OCI-LY7 (cell line): ENCODE measurements at places on chromosomes 12 and 14. TPM values are rescaled to one million over a fixed set of nuclear protein-coding genes. Genes with fewer than 3 reads are reported as not detected.

GRCh38 chr14:55535516-55536203 lies 44.3 kb upstream of the KTN1 start:
- no peak for DNase-seq

GRCh38 chr12:56188778-56189098 lies 545 bp downstream of the SMARCC2 start:
- DNase-seq: peak; percentile 37

GRCh38 chr12:74119811-74120362 lies 417.7 kb upstream of the ATXN7L3B start:
- no peak for DNase-seq

DNA sequence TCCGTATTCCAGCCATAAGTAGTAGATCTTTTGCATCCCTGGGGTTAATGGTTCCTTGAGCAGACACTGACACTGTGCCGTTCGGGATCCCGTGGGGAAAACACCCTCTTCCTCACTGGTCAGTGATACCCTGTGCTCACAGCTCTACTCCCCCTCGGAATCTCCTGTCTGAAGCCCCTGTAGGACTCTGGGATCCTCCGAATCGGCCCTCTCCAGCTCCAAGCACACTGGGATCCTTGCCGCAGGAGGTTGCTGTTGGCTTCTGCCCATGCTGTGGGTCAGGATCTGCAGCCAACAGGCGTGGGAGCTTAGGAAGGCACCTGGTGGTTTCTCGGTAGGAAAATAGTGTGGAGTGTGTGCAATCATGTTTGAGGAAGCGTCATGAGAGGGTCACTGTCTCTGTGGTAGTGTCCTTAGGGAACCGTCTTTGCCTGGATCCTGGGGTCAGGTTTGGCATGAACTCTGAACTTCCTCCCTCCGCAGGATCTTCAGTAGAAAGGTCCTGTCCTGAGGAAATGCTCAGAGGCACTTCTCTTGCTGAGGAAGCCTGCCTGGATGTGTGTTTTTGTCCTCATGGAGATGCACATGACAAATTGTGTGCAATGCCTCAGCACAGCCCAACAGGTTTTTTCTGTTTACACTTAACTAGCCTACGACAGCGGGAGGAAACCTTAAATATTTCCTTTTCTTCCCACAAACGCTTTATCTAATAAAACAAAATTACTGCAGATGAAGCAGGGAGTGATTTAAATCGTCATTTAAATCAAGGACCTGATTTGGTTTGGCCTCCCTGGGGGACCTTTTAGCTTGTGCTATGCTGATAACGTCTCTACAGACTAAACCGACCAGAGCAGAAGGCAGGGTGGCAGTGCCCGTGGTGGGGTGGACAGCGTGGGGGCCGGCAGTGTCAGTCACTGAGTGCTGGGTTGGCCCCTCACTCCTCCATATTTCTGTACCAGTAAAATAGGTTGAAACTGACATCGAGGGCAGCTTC lies 18.7 kb downstream of the FBXL14 start:
- DNase-seq: no peak

DNA sequence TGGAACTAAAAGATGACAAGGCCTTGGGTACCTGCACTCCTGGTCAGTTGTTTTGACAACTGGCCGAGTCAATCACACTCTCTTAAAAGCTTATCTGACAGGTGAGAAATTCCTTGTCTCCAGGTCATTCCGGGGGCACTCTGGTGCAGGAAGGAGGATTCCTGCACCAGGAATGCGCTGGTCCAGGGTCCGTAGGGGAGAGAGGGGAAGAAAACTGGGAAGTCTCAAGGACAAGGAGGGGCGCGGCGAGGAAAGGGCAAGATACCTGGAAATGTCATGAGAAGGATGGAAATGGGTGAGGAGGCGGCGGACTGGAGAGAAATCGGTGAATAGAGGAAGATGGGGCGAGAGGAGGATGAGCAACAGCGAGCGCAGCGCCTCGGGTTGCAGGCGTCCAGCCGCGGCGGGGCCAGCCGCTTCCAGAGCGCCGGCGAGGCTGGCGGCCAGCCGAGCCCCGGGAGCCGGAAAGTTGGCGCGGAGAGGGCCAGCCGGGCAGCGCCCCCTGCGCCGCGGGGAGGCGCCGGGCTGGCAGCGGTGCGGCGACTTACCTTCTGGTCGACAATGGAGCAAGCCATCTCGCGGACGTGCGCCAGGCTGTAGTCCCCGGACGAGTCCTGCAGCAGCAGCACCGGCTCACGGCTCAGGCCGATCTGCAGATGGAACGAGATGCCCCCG lies 809 bp downstream of the PRKD1 start:
- no peak for DNase-seq

- DNase-seq: no peak
These were observed 36.2 kb downstream of the GNPTAB start for GRCh38 chr12:101794574-101794973.

DNA sequence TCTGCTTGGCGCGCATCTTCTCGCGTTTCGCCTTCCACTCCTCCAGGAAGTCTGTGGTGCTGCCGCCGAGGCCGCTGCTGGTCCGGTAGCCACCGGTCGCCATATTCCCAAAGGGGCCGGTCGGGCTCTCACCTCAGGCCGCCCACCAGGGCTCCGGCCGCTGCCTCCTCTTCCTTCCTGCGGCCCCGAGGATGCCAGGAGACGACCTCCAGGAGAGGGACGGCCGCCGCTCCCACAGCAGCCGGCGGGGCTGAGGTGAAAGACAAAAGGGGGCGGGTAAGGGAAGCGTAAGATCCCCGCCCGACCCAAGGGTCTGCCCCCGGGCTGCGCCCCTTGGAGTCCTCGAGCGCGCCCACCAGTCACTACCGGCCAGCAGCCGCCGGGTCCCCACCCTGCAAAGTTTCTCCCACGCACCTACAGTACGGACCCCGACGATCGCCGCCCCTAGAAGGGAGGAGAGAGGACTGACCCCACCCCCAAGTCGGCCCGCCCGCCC lies 574 bp downstream of the PAWR start:
- no peak for DNase-seq

- DNase-seq: no peak
These were observed 8.6 kb upstream of the ASB2 start for GRCh38 chr14:93984987-93985410.

DNA sequence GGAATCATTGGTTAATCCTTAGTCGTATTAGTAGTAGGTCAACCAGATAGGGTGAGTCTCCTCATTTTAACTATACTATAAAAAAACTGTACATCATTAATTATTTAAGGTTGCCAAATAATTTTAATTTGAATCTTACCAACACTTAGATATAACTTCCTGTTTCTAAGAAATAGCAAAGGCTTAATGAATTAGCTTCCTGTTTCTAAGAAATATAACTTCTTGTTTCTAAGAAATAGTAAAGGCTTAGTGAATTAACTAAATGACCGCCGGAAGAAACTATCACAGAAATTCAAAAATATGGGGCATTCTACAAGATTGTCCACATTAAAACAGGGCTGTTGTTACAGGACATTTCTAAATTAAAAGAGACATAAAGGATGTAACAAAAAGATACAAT lies 392.9 kb upstream of the FOXG1 start:
- no peak for DNase-seq

- no peak for DNase-seq
These were observed 451.8 kb upstream of the TBX3 start for GRCh38 chr12:115135800-115136211.

DNA sequence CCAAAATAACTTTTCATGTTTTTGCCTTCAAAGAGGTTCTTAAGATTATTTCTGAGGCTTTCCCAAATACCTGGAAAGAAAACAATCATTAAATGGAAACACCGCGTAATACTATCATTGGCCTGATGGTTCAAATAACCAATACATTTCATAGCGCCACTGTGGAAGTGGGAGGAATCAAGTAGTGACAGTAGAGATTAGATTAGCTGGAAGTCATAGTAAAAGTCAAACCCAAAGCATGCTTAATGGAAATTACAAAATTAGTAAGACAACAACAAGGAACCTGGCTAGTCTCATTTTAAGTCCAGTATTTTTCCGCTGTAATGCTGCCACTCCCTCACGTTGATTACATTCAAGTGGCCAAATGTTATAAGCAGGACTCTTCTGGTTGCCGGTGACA lies 41.5 kb upstream of the PLEKHG7 start:
- DNase-seq: no peak

- no peak for DNase-seq
These were observed 991.4 kb downstream of the NRXN3 start for GRCh38 chr14:79161571-79161970.

GRCh38 chr12:102869571-102869970 lies 47.5 kb downstream of the PAH start:
- DNase-seq: no peak

GRCh38 chr12:70096759-70097410 lies 146.3 kb upstream of the CNOT2 start:
- no peak for DNase-seq

DNA sequence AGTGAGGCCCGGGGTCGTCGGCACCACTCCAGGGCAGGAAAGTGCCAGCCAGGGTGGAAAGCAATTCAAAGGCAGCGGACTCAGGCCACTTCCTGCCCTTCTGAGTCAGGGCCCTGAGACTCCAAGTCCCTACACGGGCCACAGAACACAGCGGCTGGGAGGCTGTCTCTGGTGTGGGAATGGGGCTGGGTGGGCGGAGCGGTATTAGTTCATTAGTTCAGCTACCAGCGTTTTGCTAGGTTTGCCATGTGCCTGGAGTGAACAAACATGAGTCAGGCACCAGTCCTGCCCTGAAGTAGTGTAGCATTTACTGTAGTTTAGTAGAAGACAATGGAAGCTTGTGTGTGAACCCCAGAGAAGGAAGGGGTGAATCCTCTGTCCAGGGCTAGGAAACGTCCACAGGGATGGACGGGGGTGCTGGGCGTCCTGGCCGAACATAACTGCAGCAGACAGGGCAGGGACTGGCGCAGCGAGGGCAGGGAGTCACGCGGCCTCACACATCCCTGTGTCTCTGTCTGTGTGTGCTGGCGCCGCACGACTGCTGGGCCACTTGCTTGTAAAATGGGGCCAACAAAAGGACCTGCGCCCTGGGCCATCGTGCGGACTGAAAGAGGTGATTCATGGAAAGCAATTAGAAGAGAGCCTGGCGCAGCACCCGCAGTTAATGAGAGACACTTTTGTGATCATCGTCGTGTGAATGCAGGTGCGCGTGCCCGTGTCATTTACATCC lies 186.4 kb upstream of the PRMT8 start:
- DNase-seq: no peak

- DNase-seq: no peak
These were observed 88.2 kb downstream of the DUSP16 start for GRCh38 chr12:12474471-12474928.

DNA sequence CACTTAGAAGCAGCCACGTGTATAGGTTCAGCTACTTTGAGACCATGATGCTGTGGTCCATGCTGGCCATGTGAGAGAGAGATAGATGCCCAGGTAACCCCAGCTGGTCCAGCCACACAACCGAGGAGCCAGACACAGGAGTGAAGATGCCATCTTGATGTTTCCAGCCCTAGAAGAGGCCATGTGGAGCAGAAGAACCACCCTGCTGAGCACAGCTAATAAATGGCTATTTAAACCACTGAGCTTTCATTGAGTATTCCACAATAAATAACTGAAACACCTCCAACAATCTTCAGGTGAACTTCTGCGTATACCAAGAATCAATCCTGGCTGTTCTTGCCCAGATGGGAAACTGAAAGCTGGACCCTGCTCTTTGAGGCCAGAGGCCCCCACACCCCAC lies 84.0 kb upstream of the GSC start:
- no peak for DNase-seq

DNA sequence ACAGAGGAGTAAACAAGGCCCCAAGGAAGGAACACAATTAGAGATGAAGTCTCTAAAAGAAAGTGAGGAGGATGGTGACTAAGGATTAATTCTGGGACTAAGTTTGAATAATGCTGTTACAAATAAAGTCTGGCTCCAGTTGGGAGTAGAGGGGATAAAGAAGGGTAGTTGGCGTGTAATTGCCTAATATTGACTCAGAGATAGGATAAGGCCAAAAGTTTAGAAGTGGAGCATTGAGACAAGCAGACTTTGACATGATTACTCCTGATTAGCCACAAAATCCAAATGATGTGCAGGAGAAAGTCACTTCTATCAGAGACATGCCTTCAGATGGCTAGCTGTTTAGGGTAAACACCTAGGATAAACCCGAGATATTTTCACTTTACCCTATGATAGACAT lies 108.4 kb downstream of the PLCZ1 start:
- DNase-seq: no peak

DNA sequence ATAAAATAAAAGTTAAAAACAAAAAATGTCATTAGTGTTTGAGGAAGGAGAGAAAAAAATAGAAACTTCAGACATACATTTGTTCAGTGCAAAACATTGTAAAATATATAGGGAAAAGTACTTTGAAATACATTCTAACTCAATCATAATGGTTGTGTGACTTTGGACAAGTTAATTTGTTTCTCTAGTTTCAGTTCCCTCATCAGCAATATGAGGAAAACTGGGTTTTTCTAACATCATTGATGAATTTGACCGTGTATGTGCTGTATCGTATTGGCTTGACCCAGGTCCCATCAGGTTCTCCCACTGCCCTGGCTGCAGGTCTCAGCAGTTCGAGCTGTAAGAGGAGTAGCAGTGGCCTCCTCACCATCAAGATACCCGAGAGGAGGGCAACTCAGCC lies 173.9 kb upstream of the ATF7IP start:
- DNase-seq: peak; percentile 20

DNA sequence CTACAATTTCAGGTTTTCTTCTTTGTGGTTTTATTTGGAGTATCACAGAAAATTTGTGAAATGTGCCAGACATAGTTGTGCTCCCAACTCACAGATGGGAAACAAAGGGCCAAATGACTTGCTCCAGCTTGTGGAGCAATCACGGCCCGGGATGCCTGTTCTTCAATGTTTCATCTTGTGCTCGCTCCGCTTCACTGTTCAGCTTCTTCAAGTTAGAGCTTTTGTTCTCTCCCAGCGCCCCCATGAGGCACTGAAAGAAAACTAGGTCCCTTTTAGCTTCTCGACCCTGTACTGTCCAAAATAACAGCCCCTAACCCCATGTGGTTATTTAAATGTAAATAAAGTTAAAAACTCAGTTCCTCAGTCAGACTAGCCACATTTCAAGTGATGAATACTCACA lies 187.9 kb upstream of the STXBP6 start:
- DNase-seq: peak; percentile 8

Gene COX8C
- not detected in 2 replicates for total RNA-seq

Gene FBLN5
- 0.74 and 0.91 TPM in 2 replicates for total RNA-seq

Gene ADAM21
- not detected in 2 replicates for total RNA-seq

Gene ZNF705A
- total RNA-seq: not detected in 2 replicates

Gene TAOK3
- 56.0 and 56.9 TPM in 2 replicates for total RNA-seq

Gene SLCO1C1
- total RNA-seq: not detected in 2 replicates

Gene DBX2
- total RNA-seq: not detected in 2 replicates

Gene NAV3
- 0.68 and 0.85 TPM in 2 replicates for total RNA-seq

Gene PELI2
- total RNA-seq: 2.8 and 8.0 TPM in 2 replicates

Gene SLC7A7
- total RNA-seq: 50.0 and 59.2 TPM in 2 replicates

Gene CACNA1C
- total RNA-seq: 1.3 and 1.4 TPM in 2 replicates
